Osteocyte (in vitro differentiated cells): ENCODE measurements at places on chromosomes 3 and 15.

GRCh38 chr3:166810741-166811445 lies 569.2 kb downstream of the ZBBX start:
- no peak for DNase-seq

- DNase-seq = no peak
Observed at GRCh38 chr3:131457220-131457619, 45.6 kb downstream of the MRPL3 start.

DNA sequence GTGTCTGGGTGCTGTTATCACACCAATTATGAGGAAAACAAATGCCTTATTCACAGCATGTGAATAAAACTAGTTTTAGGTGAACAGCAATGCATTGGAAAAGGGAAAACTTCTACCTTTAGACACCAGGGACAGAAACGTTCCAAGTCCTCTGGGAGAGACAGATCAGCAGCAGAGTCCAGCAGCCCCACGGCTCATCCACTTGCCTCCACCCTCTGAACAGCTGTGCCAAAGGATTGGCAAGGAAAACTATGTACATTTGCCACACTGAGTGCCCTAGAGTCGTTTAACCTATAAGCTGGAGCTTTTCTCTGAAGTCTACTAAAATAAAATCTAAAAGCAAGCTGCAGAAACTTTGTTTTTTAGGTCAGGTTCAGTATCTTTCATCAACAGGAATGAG lies 107.7 kb upstream of the EIF1B start:
- DNase-seq = no peak

GRCh38 chr3:65914032-65914739 lies 124.5 kb downstream of the MAGI1 start:
- DNase-seq = no peak

- DNase-seq = no peak
Observed at GRCh38 chr15:48550822-48551525, 94.5 kb downstream of the FBN1 start.

DNA sequence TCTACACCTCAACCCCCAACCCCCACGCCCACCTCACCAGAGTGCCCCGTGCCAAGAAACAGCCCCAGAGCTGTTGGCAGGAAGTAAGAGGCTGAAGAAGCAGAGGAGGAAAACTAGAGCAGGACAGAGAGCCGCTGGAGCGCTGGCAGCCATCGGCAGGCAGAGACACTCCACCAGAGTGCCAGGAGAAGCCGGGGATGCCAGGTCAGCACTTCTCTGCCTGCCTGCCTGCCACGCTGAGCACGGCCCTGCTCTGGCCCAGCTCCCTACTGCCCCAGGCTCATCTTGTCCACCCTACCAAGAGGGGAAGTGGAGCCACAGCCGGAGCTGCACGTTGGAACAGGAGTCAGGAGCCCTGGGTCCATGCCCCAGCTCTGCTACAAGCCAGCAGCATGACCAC lies 29.7 kb downstream of the CACNA2D2 start:
- no peak for DNase-seq

GRCh38 chr15:69394556-69395282 lies 19.4 kb upstream of the KIF23 start:
- peak; percentile 95 for DNase-seq

GRCh38 chr3:70885636-70886035 lies 573.2 kb upstream of the MDFIC2 start:
- DNase-seq = no peak

DNA sequence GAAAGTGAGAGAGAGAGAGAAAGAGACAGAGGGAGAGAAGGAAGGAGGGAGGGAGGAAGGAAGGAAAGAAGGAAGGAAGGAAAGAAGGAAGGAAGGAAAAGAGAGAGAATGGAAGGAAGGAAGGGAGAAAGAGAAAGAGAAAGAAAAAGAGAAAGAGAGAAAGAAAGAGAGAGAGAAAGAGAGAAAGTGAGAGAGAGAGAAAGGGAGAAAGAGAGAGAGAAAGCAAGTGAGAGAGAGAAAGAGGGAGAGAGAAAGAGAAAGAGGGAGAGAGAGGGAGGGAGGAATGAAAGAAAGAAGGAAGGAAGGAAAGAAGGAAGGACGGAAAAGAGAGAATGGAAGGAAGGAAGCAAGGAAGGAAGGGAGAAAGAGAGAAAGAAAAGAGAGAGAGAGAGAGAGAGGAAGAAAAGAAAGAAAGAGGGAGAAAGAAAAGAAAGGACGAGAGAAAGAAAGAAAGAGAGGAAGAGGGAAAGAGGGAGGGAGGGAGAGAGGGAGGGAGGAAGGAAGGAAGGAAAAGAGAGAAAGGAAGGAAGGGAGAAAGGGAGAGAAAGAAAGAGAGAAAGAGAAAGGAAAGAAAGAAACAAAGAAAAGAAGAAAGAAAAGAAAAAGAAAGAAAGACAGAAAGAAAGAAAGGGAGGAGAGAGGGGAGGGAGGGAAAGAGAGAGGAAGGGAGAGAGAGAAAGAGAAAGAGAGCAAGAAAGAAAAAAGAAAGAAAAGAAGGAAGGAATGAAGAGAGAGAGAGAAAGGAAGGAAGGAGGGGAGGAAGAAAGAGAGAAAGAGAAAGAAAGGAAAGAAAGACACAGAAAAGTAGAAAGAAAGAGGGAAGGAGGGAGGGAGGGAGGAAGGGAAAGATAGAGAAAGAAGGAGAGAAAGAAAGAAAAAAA lies 10.8 kb downstream of the WNT7A start:
- DNase-seq = no peak

GRCh38 chr3:21421096-21421495 lies 329.9 kb downstream of the ZNF385D start:
- DNase-seq = no peak

DNA sequence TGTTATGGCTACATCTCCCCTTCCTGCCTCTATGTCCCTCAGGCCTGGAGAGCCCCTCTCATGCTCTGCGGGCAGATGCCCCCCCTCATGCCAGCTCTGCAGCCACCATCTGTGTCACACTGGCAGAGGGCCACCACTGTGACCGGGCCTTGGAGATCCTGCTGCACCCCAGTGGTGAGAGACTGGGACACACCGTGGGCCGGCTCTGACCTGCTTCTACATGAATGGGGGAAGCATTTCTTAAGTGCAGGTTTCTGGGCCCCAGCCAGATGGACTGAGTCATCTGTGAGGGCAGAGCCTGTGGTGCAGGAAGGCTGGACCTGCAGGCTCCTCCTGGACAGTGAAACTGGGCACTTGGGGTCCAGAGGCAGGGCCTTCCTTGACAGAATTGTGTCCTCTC lies 4.8 kb downstream of the VWA5B2 start:
- no peak for DNase-seq

DNA sequence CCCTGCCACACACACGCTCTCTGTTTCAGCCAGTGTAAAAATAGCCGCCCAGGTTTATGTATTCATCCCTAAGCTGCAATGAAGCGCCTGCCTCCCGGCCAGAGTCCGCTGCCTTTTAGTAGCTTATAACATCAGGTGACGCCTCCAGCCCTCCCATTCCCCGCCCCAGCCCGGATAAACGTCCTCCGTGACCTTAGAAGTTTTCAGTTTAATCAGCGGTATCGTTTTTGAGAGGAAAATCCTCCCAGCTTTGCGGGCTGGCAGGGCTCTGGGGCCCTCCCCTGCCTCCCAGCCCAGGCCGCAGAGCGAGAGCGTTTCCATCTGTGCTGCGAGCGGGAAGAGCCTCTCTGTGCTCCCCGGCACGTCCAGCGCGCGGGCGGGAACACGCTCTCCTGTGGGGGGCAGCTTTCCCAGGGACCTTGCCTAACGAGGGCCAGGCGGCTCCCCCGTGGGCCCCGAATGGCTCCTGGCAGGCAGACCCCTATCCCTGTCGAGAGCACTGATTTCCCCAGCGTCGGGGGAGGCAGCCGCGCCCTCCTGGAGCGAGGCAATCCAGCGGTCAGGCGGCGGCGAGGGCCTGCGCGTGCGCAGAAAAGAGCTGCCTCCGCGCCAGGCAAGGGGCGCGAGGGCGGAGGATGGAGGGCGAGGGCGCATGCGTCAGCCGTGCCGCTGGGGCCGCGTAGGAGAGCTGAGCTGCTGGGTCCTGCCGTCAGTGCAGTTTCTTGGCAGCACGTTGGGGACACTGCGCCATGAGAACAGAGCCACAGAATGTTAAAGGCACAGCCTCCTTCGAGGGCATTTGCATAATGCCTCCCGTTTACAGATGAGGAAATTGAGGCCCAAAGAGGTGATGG lies 71.1 kb downstream of the CCNL1 start:
- DNase-seq = peak; percentile 99

DNA sequence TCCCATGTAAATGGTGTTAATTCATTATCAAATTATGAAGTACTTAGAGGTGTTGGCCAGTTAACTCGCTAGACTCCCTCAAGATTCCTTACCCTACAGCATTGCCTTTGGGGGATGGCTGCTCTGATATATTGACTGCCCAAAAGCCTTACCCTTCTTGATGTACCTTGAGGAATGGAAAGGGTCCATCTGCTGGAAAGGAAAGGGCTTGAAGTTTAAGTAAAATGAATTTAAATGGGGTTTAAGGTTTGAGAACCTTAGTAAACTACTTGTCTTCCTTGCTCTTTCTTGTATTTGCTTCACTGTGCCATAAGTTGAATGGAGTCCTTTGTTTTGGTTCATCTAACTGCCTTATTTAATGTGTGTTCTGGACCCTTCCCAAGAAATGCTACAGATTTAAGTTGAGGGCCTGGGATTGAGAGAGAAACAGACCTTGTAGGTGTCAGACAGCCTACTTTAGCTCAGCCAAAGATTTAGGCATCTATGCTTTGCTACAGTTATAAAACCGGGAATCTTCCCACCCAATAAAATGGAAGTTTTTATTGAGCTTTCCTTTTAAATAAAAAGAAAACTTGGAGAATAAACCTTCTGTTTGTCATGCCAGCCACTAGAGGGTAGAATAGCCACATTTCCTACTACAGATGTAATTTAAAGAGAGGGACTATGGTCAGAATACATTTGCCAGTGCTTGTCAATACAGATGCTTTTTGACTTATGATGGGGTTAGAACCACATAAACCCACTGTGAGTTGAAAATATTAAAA lies 25.3 kb downstream of the CMSS1 start:
- no peak for DNase-seq

GRCh38 chr3:123508178-123508577 lies 59.3 kb upstream of the ADCY5 start:
- DNase-seq = no peak

DNA sequence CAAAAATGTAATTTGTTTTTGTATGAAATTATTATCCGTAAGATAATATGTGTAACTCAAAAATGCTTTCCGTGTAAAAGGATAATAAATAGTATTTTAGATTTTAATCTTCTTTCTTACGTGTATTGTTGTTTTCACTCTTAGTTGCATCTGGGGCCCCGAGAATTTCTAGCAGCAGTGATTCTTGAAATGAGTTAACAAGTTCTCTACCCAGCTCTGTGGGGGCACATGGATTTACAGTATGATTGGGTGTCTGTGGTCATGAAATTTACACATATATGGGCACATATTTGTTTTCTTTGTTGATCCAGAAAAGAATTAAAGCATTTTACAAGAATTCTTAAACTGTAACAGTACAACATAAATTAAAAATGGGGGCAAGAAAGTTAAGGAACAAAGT lies 145.9 kb upstream of the LRRFIP2 start:
- no peak for DNase-seq

- DNase-seq = no peak
Observed at GRCh38 chr3:142566096-142566495, 12.4 kb downstream of the ATR start.

GRCh38 chr3:113606539-113607218 lies 74.3 kb downstream of the SIDT1 start:
- DNase-seq = no peak

DNA sequence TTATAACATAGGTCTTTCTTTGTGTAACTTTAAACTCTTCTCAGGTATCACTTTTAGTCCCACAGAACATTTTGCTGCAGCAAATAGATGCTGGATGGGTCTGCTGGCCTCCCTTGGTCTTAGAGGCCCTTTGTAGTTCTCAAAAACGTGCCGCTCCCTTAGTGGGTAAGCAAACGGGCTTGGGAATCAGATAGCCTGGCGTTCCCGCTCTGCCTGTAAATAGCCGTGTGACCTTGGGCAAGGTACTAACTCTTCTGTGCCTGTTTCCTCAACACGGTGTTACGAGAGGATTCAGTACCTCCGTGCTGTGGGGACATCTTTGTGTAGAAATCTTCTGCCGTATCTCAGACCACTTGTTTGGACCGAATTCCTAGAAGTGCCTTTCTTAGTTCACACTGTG lies 64.4 kb downstream of the DNAJB8 start:
- no peak for DNase-seq

DNA sequence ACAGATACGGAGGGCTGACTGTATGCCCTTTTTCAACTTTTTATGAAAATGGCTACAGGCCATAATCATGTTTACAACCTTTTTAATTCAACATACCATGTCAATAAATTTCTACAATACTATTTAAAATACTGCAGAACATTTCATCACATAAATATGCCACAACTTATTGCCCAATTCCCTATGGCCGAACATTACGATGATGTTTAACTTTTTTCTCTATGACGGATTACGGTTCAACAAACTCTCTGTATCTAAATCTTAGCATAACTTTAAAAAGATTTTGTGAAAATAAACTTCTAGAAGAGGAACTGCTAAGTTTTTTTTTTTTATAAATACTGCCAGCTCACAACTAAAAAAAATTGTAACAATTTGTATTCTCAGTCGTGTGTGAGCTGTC lies 220.4 kb downstream of the OSBPL10 start:
- DNase-seq = no peak

GRCh38 chr15:94031072-94031471 lies 200.3 kb upstream of the MCTP2 start:
- DNase-seq = no peak

DNA sequence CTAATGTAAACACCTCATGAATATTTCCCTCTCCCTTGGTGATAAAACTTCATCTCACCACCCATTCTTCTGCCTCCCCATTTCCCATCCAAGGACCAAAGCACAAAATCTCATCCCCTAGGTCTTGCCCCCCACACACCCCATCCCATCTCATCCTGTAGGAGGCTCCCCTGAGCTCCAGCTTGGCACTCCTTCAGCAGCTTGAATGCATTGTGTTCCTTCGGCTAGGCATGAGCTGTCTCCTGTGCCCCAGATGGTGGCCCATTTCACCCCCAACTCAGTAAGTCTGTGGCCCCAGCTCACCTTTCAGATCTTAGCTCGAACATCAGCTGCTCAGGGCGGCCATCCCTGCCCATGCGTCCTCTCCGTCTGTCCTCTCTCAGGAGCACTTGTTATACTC lies 203.6 kb upstream of the NR2F2 start:
- no peak for DNase-seq
